ENCODE measurements at places on chromosomes 6 and 20.
A peak's percentile ranks its signal among the peaks of the same experiment; 100 is the strongest.

- no peak for DNase-seq
Measured at GRCh38 chr20:58803533-58803932, 47.2 kb downstream of the GNAS-AS1 start.

- DNase-seq, result no peak
Measured at GRCh38 chr6:46521464-46521971, 30.3 kb upstream of the RCAN2 start.

- DNase-seq, result peak; percentile 87
Measured at GRCh38 chr20:41003143-41003935, 25.3 kb upstream of the TOP1 start.

DNA sequence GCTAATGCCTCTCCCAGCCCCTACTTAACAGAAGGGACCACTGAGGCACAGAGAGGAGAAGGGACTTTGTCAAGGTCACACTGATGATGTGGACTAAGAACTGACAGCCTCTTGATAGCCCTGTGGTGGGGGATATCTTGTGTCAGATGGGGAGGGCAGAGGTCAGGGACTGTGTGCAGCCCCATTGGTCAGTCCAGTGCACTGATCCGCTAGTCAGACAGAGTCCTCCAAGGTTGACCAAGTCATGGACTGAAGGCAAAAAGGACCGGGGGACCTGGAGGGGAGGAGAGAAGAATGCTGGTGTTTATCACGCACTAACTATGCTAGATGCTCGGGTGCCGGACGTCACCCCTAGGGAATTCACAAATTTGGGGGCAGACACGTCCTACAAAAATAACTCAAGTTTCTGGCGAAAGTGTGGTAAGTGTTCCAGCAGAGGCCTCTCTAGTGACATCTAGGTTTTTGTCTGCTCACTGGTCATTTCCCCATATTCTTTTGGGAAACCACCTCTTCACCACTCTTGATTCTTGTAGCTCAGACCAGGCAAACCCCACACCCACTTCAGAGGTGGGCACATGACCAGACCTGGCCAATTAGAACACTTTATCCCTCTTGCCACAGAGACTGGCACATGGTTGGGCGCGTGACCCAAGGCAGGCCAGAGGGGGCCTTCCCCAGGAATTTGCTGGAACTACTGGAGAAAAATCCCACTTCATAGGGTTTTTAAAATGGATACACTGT is 21.0 kb downstream of the TCF15 start:
- DNase-seq, result no peak

DNA sequence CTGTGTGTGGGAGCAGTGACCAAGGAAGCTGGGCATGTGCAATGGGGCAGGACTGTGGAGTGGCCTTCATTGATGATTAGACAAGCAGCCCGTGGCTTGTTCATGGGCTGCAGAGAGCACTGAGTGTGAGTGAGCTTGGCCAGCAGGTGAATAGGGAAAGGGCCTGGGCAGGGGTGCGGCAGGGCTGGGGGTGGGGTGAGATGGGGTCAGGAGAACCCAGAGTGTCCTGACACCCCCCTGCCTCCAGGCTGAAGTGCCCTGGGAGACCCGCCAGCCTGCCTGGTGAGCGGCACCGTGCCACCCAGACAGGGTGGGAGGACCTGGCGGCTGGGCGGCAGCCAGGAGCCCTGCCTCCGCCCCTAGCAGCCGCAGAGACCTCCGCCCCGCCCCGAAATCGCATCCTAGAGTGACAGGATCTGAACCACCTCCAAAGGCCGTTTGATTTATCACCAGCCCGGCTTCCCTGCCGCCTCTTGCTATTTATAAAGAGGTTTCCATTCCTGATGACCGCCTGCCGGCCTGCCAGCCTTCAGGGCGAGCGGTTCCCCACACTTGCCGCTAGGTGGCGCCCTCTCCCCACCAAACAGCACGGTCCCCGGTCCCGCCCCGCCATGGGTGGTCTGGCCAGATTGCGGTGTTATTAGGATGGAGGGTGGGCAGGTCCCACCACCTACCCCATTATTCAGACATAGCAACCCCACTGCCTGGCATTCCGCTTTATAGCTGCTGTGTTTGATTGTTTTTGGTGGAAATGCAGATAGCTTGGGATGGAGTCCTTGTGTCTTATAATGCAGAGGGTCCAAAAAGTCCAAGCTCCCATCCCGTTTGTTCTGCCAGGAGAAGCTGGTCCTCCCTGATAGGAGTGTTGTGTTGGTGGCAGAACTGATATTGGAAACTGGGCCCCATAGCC is 3.5 kb downstream of the MYLK2 start:
- DNase-seq, result peak; percentile 76

DNA sequence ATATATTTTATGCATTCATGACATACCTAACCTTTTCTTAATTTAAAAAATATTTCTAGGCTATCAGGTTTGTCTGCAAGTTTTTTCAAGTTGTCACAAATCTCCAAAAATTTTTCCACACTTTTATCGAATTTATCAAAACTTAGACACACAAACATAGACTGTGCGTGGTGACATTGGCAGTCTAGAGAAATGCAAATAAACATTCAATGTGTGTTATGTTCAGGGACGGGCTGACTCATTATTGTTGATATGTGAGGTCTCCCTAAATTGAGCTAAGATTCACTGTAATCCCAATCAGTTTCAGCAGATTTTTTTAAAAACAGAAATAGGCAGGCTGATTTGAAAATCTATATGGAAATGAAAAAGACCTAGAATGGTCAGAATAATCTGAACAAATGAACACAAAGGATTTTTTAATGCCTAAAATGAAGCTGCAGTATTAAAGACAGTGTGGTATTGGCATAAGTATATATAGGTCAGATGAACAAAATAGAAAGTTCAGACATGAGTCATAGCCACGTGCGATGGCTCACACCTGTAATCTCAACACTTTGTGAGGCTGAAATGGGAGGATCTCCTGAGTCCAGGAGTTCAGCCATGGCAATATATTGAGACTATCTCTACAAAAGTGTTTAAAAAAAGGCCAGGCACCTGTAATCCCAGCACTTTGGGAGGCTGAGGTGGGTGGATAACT is 19.2 kb downstream of the BLTP3A start:
- peak; percentile 20 for DNase-seq

DNA sequence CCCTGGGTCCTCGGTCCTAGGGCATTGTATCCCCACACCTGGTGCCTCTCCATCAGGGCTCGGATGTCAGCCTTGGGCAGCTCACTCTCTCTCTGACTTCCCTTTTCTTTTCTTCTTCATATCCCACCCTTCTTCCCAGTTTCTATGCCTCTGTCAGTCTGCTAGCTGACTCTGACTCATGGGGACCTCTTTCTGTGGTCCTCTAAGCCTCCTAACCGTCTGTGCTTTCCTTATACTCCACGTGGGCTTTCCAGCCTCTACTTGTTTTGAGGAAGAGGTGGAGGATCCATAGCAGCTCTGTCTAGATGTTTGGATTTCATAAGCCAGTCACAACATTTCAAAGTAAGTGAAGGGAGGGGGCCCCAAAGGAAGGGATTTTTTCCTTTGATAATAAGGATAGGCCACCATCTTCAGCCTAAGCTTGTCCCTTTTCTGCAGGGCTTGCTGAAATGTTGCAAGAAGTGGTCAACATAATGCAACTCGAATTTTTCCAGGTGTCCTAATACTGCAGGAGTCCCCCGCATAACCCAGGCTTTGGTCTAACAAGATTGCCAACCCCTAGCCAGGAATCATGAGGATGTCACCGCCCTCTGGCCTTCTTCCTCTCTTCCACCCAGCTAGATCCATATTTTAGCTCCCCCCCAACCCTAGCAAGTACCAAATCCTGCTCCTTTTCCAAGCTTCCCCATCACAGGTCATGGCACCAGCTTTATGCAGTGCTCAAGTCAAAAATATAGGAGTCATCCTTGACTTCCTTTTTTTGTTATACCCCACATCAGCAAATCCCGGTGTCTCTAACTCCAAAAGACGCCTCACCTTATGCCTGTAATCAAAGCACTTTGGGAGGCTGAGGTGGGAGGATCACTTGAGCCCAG is 8.7 kb upstream of the PLTP start:
- DNase-seq, result no peak

DNA sequence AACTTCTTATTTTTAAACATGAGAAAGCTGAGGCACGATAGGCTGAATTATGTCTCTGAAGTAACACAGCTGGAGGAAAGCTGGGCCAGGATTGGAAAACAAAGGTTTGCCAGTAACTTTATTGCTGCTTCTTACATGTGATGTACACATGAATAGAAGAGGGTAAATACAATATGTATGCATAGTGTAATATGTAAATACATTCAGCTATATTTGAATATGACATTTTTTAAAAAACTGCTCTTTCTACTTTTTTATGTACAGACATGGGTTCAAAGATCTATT is 90.2 kb downstream of the ADTRP start:
- no peak for DNase-seq

GRCh38 chr20:58538752-58539151 is 23.6 kb upstream of the APCDD1L start:
- no peak for DNase-seq

- DNase-seq, result no peak
Measured at GRCh38 chr6:84062519-84063154, 29.1 kb downstream of the MRAP2 start.

DNA sequence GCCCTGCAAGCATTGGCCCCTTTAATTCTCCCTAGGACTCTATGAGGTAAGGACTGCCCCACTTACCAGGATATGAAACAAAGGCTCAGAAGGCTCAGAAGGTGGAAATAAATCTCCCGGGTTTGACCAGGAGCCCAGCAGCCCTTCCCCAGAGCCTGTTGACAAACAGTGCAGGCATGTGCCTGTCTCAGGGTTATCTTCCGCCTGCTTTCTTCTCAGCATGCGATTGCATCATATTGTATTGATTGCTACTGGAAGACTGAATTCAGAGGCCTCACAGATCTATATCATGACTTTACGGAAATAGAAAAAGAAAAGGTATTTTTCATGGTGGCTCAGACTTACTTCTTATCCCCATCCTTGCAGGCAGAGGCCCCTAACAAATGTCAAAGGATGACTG is 92.7 kb downstream of the PHACTR3 start:
- DNase-seq, result no peak

GRCh38 chr6:36659271-36659670 is 19.2 kb upstream of the CDKN1A start:
- DNase-seq, result no peak

- DNase-seq, result no peak
Measured at GRCh38 chr6:148451690-148452089, 109.1 kb downstream of the SASH1 start.

DNA sequence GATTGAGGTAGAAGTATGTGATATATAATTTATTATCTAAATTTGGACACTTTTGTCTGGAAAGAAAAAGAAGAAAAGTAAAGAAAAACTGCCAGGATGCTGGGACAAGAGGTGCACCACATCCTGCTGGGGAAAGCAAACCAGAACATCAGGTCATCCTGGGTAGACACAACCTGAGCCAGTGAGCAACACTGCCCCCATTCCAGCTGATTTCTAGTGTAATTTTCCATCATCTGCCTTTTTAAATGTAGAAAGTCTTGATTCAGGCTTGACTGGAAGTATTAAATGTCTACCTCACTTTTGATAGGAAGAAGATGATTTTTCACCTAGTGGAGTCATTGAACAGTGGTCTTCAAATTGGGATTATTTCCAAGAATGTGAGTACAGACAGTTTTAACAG is 1164.5 kb upstream of the CITED2 start:
- no peak for DNase-seq

DNA sequence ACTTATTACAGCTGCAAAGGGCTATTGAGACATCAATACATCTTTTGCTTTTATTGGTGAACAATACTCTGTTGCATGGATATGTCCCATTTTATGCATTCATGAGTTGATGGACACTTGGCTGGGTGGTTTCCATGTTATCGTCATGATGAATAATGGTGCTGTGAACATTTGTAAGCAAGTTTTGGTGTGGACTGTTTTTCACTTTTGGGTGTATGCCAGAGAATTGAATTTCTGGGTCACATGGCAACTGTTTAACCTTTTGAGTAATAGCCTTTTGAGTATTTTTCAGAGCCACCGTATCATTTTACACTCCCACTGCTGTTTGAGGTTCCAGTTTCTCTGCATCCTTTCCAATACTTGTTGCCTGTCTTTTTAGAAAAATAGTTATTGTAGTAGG is 107.0 kb downstream of the JARID2 start:
- DNase-seq, result no peak

GRCh38 chr20:9981829-9982228 is 53.0 kb upstream of the ANKEF1 start:
- DNase-seq, result no peak

GRCh38 chr6:56556751-56557540 is 85.7 kb downstream of the DST start:
- DNase-seq, result no peak

GRCh38 chr6:86192123-86192522 is 549.4 kb upstream of the SYNCRIP start:
- DNase-seq, result no peak

DNA sequence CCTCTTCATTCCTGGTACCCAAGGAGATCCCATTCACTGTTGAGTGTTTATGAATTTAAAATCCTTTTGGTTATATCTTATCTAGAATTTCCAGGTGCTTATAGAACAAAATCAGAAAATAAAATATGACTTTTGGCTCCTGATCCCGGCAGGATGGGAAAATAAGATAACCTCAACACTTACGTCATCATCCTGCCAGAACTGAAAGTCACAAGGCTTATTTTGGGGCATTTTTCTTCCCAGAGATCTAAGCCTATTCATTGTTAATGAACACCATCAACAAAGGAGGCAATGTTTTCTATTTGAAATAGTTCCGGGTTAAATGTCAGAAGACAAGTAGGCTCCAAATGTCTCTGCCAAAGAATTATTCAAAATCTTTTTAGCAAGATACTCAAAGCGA is 580.6 kb downstream of the TFAP2A start:
- DNase-seq, result no peak

DNA sequence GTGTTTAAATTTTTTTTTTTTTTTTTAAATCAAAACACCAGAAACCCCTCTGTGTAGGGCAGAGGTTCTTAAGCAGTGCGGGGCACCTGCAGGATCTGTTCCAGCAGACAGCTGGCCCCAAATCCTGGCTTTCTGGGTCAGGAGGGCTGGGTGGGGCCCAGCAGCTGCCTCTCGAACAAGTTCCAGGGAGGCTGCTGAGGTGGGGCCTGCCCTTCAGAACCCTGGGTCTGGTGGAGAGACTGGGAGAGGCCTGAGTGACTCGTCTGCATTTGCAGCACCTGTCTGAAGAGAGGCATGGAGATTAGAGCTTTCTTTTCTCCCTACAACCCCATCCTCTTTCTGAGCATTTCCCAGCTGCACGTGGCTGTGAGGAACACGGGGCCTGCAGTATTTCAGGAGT is 8.4 kb downstream of the PSMG4 start:
- DNase-seq, result no peak

DNA sequence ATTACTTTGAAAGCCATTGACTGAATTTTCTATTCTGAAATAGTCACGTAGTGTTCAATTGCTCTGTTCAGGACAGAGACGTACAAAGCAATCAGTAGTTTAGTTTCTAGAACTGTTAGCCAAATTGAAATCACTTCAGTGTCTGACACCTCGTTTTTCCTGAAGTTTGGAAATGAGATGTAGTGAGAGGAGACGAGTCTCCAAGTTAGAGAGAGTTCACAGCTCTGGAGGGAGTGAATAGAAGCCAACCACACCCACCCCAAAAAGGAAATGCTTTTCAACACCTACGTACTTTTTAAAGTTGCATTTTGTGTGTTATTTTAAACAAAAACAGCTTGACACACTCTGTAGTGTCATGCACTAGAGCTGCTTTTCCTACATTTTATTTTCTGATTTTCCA is 296.0 kb downstream of the ADGRG6 start:
- DNase-seq, result no peak
